ENCODE measurements at places on chromosomes 2 and 18.

DNA sequence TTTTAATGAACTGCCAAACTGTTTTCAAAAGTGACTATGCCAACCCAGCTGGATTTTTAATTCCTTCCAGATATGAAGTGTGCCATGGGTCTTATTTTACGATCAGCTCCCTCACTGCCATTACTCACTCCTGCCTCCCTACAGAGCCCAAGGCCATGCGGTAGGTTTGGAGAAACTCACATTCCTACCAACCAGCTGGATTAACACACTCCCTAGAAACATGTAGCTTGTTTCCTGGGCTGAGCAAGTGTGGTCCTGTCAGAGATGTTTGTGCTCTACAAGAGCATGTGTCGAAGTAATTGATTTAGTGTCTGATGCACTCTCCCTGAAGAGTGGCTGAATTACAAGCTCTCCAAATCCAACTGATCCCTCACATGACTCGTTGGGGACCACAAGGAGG lies 82.5 kb downstream of the SPP2 start:
- DNase-seq = no peak

DNA sequence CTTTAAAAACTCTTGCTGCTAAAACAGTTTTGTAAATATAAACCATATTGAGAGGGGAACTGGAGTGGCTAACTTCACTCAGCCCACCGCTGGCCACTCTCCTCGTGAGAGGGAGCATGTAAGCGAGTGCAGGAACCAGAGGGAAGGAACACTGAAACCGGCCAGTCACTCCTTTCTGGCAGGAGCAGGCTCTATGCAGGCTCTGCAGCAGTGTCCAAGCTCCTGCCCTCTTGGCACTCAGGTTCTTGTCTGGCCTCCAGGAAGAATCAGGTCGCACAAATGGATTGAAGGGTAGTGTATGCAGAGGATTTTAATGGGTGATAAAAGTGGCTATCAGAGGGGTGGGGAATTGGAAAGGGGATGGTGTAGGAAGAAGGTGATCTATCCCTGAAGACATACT lies 157.7 kb downstream of the TMX3 start:
- DNase-seq = no peak

DNA sequence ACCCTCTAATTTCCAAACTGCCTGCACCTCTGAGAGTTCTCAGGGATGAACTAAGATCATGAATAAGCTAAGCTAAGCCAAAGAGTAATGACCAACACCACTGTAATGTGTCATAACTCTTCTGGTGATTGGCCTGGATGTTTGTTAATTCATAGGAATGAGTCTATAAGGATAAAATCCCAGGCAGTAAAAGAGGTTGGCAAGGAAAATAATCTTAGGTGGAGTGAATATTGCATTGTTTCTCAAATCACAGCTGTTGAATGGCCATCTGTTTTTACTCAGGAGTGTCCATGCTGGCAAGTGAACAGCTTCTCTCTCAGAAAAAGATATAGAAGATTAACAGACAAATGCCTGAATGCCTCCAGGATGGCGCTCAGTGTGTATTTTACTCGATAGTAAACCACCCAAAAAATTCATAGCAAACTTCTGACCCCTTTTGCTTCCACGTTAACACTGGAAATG lies 60.8 kb upstream of the GLS start:
- DNase-seq = no peak

DNA sequence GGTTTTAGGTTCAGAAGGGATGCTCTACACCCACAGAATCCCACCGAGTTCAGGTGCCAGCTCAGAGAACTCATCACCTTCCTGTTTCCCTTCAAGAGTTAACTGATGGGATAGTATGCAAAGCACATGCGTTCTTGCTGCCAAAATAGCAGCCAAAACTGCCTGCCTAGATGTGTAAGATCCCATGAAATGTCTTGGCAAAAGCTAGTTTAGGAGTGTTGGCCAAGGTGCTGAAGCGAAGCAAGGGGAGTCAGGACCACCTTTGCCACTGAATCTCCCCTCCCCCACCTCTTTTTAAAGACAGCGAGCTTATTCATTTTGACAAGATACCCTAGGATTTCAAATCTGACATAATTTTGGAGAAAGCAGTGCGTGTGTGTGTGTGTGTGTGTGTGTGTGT lies 2.1 kb downstream of the DOCK10 start:
- no peak for DNase-seq

- no peak for DNase-seq
These were observed 342.5 kb downstream of the CYRIA start for GRCh38 chr2:16323126-16323520.

- no peak for DNase-seq
These were observed 195.1 kb upstream of the TWIST2 start for GRCh38 chr2:238652771-238653157.

- peak; percentile 48 for DNase-seq
These were observed 384.7 kb upstream of the ACVR2A start for GRCh38 chr2:147460155-147460554.

GRCh38 chr2:127219171-127220070 lies 678 bp downstream of the CYP27C1 start:
- DNase-seq = no peak

- no peak for DNase-seq
These were observed 707.4 kb upstream of the CDH2 start for GRCh38 chr18:28884304-28884703.

- no peak for DNase-seq
These were observed 111.3 kb downstream of the PTPRM start for GRCh38 chr18:7678389-7678788.

DNA sequence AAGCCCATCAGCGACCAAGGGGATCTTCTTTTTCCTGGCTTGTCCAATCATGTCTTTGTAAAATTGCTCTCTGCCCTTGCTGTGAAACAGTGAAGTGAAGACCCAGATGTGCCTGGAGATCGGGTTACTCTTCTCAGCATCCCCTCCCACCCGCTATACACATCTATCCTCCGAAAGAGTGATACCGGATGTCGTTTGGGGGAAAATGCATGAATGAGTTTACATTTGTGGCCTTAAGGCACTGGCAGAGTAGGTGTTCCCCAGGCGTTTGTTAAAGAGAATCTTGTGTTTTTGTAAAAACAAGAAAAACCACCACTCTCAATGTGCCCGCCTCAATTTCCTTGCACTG lies 528.3 kb downstream of the CMPK2 start:
- no peak for DNase-seq

- DNase-seq = no peak
These were observed 223.6 kb downstream of the SLC8A1 start for GRCh38 chr2:40228310-40228709.

- no peak for DNase-seq
These were observed 39.1 kb downstream of the STK17B start for GRCh38 chr2:196131949-196132925.

GRCh38 chr2:205769879-205770278 lies 87.6 kb downstream of the NRP2 start:
- no peak for DNase-seq

GRCh38 chr2:168200930-168201583 lies 46.3 kb downstream of the STK39 start:
- no peak for DNase-seq

GRCh38 chr2:171348056-171348455 lies 85.7 kb downstream of the METTL8 start:
- no peak for DNase-seq

DNA sequence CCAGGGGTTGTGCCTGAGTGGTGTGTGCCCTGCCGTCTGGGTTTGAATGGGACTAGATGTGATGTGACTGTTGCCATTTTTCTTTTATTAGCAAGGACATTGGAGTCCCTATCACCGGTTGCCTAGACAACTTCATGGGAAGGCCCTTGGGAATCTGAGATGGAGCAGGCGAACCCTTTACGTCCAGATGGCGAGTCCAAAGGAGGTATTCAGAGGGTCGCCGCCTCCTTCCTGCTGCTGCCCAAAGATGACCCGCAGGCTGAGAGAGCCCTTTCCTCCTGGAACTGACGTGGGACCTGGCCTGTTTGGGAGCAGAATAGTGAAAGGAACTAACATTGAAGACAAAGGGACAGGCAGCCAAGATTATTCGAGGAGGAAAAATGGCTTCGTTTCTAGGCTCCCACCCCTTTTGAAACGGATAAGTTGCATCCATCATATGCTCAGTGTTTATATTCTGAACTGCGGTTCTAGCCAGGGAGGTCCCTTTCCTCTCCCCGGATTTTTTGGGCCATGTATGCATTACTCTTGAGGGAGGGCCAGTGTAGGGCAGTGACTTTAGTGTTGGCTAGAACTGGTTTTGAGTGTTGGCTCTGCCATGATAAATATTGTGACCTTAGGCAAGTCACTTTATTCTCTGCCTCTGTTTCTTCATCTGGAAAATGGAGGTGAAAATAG lies 673 bp downstream of the CENPO start:
- no peak for DNase-seq

- DNase-seq = no peak
These were observed 71.4 kb downstream of the PLCL1 start for GRCh38 chr2:197875763-197876162.

DNA sequence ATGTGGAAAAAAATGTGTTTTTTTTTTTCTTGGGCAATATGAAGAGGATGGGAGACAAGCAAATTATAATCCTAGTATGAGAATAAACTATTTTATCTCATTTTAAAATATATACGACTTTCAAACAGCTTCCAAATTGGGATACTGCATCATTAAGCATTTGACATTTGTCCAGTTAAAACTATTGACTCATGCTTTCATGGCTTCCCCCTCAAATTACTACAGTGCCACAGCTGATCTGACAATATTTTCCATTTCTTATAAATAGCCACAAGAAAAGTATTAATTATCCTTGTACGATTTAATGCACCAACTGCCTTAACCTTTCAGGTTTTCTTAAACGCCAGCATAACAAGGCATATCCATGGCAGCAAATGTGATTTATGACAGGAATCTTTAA lies 1134.8 kb upstream of the ZEB2 start:
- DNase-seq = no peak

DNA sequence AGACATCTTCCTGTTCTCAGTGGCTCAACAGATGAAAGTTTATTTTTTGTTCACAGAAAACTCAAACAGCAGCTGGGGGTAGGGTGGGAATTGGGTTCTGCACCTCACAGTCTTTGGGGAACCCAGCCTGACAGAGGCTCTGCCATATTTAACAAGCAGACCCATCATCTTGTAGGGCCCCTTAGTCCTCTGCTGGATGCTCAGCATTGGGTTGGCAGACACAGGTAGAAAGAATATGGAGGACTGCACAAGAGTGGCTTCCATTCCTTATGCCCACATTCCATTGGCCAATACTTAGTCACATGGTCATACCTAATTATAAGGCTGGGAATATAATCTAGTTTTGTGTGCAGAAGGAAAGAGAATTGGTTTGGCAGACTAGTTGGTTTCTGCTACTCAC lies 89.1 kb downstream of the MYO3B start:
- no peak for DNase-seq

DNA sequence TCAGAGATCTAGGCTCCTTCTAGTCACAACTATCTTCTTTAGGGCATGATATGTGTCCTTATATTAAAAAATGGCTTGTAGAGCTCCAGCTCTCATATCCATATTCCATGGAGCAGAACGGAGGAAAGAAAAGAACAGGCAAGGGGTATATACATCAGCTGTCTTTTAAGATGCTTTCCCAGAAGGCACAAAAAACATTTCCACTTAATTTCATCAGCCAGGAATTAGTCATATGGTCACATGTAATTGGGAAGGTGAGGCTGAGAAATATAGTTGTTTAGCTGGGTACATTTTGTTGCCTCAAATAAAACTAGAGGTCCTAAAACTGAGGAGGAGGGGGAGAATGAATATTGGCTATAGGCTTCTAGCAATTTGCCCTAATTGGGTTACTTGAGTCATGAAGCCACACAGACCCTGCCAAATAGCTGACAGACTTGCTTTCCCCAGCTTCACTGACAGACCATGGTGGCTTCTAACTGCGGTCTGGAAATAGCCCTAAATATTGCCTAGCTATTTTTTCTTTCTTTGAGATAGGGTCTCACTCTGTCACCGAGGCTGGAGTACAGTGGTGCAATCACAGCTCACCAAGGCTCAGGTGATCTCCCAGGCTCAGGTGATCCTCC lies 20.0 kb downstream of the MAIP1 start:
- DNase-seq = no peak

GRCh38 chr2:112137516-112138158 lies 548 bp upstream of the FBLN7 start:
- peak; percentile 28 for DNase-seq

- no peak for DNase-seq
These were observed 10.0 kb downstream of the DNAJB2 start for GRCh38 chr2:219289195-219289536.

DNA sequence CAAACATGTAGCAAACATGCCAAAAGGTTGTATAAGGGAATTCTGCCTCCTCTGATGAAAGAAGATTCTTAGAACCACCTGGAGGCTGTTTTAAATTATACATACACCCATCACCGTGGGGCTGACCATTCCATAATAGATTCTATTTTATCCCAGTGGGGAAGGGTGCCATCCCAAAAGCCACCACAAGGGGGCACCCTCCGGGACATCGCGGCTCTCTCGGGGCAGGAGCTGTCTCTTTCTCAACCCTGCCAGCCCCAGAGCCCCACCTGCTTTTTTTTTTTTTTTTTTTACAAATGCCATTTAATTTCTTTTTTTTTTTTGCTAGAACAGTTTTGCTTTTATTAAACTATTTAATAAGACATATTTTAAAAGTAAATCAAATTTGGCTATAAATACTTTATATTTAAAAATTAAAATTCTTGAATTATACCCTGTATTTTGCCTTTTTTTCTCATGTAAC lies 8.6 kb upstream of the MTCL1 start:
- peak; percentile 70 for DNase-seq
